ENCODE measurements at places on chromosomes 7 and 10. TPM values are rescaled to one million over a fixed set of nuclear protein-coding genes. Genes with fewer than 3 reads are reported as not detected.

The CYP51A1 gene
- 119 TPM for total RNA-seq

DNA sequence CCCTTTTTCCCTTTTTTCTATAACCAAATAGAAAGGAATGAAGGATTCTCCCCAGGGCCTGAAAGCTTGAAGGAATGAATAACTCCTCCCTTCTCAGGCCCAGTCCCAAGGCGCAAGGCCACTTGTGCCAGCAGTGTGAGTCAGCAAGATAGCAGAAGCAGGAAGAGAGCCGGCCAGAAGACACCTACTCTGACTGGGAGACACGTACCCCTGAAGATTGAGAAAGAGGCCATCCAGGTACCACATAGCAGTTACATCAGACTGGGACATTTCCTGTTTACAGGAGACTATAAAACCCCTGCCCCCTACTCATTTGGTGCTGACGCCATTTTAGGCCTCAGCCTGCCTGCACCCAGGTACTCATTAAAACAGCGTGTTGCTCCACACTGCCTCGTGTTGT is 65.5 kb downstream of the LRRC17 start:
- peak; percentile 31 for DNase-seq

DNA sequence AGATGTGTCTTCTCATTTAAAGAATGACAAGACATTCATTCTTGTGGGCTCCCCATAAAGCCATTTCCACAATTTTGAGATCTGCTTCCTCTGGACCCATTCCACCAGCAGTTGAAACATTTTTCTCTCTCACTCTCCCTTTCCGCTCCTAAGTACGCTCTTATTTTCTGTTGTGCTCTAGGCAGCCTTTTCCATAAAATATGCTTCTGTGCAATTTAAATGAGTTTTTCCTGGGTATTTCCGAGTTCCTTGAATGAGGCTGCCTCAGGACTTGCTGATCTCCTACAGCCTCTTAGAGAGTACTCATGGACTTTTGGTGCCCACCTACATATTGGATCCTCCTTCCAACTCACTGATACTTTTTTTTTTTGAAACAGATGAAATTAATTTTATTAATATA is 23.6 kb upstream of the AKR1D1 start:
- no peak for DNase-seq

GRCh38 chr10:34696423-34696822 is 118.7 kb downstream of the PARD3 start:
- peak; percentile 64 for DNase-seq

The ASB15 gene
- total RNA-seq = not detected

The KNDC1 gene
- total RNA-seq = not detected

The PPP3CB gene
- total RNA-seq = 30.4 TPM

GRCh38 chr10:16909961-16910792 is 93.0 kb upstream of the RSU1 start:
- DNase-seq = peak; percentile 60

DNA sequence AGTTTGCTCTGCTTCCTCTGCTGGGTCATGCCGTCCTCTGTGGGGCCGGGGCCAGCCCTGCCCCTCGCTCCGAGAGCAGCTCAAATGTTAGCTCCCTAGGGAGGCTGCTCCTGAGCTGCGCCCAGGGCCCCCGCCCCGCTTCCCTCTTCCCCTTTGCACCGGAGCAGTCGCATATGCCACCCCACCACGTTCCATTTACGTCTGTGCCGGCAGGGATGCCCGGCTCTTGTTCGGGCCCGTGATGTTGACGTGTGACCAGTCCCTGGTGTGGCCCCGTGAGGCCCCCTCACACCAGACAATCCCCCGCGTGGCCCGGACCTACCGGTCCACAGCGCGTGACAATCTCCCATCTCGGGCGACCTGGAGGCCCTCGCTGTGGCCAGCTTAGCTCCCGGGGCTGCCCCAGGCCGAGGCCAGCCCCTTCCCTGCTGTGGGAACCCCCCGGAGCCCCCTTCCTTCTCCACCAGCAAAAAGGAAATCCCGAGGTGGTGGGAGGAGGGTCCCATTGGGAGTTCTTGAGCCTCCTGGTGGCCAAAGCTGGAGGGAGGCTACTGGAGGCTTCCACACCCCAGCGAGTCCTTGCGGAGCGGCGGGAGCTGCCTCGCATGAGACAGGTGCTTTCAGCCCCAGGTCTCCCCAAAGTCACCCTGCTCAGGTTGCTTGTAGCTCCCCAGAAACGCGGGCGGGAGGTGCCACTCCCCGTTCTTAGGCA is 15.2 kb downstream of the FAM20C start:
- no peak for DNase-seq

- DNase-seq = peak; percentile 93
Observed at GRCh38 chr7:131895541-131896164, 339.2 kb upstream of the PODXL start.

DNA sequence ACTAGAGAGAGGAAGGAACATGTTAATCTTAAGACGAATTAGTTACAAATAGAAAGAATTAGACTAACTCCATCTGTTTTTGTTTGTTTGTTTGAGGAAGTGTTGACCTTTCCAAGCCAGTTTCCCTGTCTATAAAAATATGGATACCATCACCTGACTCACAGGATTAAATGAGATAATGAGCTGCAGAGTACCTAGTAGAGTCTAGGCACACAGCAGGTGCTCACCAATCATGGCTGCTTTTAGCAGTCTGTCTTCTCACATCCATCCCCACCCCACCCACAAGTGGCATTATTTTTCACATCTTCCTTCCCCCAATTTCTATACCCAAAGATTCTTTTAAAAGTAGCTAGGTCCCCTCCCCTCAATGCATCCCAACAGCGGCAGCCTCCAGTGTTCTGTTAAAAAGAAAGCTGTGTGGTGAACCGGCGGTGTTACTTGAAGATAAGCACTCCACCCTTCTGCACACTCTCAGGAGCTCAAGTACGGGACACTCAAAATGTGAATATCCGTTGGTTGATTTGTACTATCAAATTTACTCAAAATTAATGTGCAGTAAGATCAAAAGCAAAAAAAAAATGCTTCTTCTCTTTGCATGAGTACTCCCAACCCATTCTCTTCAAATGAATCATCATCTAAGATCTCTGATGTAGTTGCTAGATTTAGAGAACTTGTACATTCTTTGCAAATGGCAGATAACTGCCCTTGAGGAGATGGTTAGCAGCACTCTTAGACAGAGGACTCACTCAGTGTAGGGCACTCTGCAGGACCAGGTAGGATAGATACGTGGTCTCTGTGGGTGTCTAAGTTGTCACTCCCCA is 145.4 kb upstream of the ASAH2 start:
- no peak for DNase-seq

The FKBP6 gene
- not detected for total RNA-seq

DNA sequence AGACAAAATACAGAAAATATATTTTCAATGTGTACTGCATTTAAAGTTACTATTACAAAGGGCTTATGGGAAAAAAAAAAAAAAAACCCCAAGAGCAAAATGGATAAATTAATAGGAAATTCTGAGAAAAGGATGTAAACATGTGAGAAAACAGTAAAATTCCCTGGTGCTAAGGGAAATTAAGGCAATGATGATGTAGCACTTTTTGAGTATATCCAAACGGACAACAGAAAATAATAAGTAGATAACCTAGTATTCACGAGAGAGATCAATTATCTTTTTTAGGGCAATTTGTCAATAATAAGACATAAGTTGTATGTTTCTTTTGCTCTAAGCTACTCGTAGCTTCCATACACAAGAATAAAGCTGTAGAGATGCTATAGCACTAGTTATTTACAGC is 80.2 kb downstream of the PARD3 start:
- no peak for DNase-seq

- no peak for DNase-seq
Observed at GRCh38 chr7:100589341-100589947, 3.3 kb downstream of the FBXO24 start.

DNA sequence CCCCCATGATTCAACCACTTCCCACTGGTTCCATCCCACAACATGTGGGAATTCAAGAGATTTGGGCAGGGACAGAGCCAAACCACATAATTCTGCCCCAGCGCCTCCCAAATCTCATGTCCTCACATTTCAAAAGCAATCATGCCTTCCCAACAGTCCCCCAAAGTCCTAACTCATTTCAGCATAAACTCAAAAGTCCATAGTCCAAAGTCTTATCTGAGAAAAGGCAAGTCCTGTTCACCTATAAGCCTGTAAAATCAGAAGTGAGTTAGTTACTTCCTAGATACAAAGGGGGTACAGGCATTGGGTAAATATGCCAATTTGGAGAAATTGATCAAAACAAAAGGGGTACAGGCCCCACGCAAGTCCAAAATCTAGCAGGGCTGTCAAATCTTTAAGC is 272.9 kb downstream of the MAGI2 start:
- no peak for DNase-seq

DNA sequence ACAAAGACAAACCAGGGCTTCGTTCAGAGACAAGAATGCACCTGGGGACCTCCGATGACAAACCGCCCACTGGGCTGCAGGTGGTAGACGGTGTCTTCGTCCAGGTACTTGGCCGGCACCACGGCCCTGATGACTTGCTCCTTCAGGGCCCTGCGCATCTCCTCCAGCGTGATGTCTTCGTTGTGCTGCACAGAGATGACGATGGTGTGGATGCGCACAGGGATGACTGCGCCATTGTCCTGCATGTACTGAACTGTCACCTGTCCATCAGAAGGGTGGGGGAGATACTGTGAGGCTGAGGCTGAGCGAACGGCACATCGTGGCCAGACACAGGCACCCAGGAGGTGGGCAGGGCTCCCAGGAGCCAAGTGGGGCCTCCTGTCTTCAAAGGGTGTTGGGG is 13.1 kb downstream of the MAT1A start:
- no peak for DNase-seq

The KLLN gene
- total RNA-seq = 0.31 TPM

DNA sequence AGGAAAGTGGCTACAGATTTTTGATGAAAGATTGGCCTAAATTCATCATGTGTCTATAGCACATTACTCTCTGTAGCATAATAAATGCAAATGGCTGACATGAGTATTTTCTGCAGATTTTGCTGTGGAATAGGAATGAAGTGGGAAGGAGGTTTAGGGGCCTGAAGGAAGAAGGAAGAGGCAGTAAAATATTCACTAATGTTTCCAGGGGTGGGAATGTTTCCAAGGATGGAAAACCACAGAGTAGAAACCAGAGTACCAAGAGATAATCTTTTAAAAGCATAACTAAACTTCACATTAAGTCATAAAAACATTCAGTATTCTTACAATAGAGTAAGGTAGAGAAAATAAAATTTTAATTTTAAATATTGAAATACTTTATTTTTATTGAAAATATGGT is 267.8 kb downstream of the BICC1 start:
- no peak for DNase-seq

DNA sequence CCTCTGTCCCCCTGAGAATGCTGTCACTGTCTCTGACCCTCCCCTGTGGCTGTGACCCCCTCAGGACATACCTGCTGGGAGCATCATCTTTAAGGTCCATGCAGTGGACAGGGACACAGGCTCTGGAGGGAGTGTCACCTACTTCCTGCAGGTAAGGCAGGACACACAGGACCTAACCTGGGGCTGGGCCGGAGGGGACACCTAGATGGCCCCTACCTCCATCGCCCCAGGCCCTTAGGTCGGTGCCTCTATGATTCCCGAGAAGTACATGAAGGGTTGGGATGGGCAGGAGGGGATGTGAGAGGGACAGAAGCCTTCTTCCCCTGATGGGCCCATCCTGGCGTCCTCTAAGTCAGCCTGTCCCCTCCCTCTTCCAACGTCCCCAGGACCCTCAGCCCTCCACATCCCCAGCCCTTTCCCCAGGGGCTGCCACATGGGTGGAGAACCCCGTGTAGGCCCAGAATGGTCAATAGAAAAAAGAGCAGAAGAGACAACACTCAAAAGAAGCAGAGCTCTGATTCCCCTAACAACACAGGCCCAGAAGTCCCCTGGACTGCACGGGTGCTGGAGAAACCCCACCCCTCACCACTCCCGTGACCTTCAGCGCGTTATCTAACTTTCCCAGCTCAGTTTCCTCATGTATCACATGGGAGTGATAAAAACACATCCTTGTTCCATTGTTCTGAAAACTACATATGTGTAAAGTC is 6.4 kb downstream of the CDHR1 start:
- no peak for DNase-seq

The KLF14 gene
- not detected for total RNA-seq

The PLA2G12B gene
- not detected for total RNA-seq

DNA sequence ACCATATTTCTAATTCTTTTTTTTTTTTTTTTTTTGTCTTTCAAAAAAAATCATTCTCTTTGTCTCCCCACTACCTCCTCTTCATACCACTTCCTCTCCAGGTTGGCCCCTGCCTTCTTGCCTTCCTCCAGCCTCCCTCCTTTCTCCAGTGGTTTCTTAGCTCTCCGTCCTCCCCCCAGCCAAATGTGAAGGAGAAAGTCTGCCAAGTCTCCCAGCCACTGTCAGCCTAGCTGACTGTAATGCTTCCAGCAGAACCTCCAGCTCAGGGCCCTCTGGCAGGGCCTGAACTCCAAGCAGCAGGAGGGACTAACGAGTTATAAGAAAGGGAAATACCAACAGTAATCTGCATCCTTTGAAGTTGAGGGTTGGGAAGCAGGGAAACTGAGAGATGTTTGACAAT is 35.5 kb upstream of the BICC1 start:
- no peak for DNase-seq

The PRPF18 gene
- total RNA-seq = 21.0 TPM

DNA sequence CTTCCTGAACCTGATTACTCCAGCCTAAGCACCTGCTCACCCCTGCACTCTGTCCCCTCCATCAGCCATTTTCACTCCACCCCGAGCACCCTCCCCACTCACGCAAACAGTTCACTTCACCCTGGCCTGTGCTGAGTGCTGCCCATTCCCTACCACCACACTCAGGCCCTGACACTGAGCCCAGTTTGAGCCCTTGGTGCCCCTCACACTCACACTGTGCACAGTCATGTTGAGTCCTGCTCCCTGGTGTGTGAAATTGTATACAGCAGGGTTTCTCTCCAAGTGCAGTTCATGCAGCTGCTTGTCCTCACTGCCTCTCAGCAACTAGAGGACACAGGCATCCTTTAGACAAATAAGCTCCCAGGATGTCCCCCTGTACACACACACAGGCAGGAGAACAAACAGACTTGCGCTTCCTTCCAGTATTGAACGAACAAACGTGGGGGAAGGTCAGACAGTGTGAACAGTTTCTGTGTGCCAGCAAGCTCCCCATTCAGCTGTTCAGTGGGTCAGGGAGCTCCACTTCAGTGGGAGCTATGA is 6.8 kb downstream of the MYO1G start:
- DNase-seq = no peak

GRCh38 chr7:391411-391951 is 101.5 kb downstream of the FOXL3 start:
- no peak for DNase-seq

DNA sequence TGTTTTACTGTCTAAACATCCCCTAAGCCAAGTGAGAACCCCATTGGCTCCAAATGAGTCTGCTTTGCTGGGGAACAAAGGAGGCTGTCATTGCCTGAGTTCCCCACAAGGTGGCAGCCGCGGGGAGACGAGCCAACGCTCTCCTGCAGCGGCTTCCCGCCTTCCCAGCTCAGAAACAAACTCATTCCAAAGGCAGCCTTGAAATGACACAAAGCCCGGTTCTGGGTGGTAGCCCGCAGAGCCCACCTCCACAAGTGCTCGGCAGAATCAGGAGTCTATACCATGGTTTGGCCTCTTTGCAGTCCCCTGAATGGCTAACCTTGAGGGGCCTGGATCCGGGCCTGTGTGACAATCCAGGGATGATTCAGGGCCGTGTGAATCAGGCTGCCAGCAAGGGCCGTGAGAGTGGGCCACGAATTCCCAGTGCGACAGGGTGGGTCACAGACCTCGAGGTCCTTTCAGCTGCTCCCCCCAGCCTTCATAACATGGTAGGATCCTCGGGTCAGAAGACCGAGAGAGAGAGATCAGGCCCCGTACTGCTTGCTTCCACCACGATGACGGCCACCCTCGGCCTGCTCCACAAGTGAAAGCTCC is 79.7 kb downstream of the DLG5 start:
- peak; percentile 74 for DNase-seq
